ENCODE measurements at places on chromosomes 5 and 9. TPM values are rescaled to one million over a fixed set of nuclear protein-coding genes. Genes with fewer than 3 reads are reported as not detected.

GRCh38 chr5:40410231-40410861 lies 269.4 kb upstream of the PTGER4 start:
- peak; percentile 29 for DNase-seq

DNA sequence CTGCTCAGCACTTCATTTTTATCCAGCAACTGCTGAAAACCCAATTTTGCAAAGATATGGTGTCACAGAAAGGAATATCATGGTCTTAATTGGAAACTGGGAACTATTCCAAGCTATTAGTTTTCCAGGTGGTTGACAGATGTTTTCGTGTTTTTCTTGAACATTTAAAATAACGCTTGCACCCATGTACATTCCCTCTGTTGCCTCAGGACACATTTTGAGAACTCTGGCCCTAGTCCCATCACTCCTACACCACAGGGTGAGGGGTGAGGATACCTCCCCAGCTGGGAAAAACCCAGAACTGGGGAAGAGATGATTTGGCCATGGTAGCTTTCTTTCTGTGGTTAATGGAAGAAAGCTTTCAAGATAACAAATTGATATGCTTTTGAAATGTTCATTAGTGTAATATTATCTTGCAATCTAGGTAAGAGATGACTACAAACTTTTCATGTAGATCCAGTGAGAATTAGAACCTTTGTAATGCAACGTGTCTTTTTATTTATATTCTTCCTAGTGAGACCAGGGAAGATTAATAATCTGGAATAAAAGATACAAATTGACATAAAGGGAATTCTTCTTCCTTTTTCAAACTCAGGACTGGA lies 627.0 kb downstream of the RAB3C start:
- peak; percentile 45 for DNase-seq

GRCh38 chr9:22425551-22425950 lies 21.1 kb upstream of the DMRTA1 start:
- no peak for DNase-seq

- no peak for DNase-seq
Measured at GRCh38 chr9:105248691-105249090, 4.2 kb downstream of the SLC44A1 start.

DNA sequence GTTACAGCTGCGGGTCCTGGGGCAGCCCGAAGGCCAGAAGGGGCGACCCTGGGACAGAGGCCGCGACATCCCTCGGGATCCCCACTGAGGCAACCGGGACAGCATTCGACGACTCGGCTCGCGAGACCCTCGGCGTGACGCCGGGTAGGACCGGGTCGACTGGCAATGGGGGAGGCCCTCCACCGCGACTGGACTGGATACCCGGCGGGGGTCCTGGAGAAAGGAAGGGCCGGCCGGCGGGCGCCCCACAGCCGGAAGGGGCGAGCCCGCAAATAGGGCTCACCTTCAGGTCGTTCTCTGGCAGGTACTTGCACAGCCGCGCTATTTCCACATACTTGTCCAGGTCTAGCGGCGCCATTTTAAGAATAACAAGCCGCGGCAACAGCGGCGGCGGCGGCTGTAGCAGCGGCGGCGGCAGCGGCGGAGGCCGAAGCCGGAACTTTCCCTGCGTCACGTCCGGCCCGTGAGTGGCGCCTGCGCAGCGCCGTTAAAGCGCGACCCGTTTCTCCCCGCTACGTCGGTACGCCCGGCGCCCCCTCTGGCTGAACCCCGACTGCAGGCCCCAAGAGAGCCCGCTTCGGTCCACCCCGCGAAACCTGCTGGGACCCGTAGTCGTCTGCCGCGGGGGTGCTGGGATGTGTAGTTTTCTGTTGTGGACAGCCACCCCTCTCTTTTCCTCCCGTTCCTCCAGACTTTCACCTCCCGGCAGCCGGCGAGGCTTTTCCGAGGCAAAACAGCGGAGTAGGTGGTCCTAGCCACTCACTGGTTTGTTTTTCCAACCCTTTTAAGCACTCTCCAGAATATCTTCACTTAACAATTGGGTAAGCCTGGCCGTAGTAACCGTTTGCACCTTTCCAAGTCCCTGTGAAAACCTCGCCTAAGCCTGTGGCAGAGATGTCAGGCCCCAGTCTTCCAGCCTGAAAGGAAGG lies at the start of gene PPP6C:
Gene PPP6C, minus strand, starts transcription at position 443 of the 929 bp plus-strand sequence. Its CDS starts 85 bp downstream, at position 358.
- DNase-seq: peak; percentile 94

- DNase-seq: no peak
Measured at GRCh38 chr5:177557041-177557647, 2.8 kb upstream of the FAM193B start.

- no peak for DNase-seq
Measured at GRCh38 chr5:171157276-171157675, 151.8 kb upstream of the TLX3 start.

- DNase-seq: no peak
Measured at GRCh38 chr9:120481248-120481647, 98.7 kb downstream of the CDK5RAP2 start.

- no peak for DNase-seq
Measured at GRCh38 chr9:136137321-136138265, 18.9 kb upstream of the TMEM250 start.

DNA sequence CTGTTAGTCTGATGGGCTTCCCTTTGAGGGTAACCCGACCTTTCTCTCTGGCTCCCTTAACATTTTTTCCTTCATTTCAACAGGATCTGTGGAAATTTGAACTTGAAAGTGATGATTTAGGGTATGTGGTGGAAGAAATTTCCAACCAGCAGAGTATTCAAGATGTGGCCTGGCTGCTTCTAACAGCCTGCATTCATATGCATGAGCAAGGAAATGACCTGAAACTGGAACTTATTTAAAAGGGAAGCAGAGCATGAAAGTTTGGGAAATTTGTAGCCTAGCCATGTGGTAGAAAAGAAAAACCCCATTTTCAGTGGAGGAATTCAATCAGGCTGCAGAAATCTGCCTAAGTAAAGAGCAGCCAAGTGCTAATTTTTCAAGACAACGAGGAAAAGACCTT lies 41.7 kb downstream of the UNC13B start:
- DNase-seq: no peak

DNA sequence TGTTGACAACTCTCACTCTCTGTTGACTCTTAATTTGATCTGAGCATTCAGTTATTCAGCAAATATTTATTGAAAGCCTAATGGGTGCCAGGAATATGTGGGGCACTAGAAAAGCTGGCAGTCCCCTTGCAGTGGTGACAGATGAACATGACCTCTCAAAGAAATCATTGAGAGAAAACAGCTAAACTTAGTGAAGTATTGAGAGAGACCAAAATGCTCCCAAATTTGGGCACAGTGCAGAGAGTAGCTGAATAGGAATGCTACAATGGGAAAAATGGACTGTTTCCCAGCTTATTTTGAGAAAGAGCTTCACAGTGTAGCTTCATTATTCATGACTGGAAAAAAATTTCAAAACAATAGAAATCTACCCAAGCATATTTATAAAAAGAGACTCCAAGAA lies 257.9 kb downstream of the SGCD start:
- no peak for DNase-seq

DNA sequence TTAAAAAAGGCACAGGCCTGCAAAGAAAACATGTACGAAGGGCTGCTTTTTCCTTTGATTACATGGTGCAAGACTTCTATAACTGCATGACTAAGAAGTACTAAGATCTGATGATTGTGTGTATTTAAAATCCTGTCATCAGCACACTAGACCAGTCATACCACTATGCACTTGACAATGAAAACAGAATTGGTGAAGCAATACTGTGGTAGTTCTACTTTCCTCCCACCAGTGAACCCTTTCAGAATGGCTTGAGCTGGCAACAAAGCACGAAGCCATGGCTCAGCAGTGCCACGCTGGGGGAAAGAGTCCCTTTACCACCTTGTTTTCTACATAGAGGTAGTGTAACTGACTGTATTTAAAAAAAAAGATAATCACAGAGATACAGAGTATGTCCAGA lies 49.0 kb upstream of the POU5F2 start:
- peak; percentile 66 for DNase-seq

DNA sequence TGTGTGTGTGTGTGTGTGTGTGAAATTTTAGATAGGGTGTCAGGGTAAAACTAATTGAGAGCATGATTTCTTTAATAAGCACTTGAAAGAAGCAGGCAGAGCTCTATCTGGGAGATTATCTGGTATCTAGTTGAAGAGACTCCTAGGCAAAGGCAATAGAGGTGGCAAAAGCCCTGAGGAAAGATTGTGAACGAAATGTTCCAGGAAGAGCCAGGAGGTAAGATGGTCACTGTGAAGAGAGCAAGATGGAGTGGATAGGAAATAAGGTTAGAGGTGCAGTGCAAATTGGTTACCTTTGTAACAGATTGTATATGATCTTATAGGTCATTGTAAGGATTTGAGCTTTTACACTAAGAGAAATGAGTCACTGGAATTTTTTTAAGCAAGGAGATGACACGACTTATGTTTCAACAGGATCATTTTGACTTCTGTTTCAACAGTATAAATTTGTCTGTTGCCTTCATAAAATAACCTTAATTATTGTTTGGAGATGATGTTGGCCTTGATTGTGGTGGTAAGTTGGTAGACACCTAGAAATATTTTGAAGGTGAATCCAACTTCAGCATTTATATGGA lies 239.6 kb downstream of the PARP8 start:
- no peak for DNase-seq

DNA sequence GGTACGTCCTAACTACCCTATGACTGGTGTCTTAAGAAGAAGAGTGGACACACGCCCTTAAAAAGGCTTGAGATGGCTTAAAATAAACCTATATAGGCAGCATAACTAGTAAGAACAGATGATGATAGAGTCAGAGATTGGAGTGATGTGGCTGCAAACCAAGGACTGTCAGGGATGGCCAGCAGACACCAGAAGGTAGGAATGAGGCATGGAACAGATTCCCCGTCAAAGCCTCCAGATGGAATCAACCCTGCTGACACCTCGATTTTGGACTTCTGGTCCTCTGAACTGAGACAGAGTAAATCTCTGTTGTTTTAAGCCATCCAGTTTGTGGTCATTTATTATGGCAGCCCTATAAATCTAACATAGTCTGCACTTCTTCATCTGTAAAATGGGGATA lies 7.4 kb downstream of the TMOD1 start:
- no peak for DNase-seq

GRCh38 chr9:71524996-71525580 lies 243.2 kb downstream of the CEMIP2 start:
- DNase-seq: no peak

GRCh38 chr9:124205686-124206352 lies 51.9 kb upstream of the NEK6 start:
- DNase-seq: no peak

GRCh38 chr5:79509244-79509885 lies 4.6 kb downstream of the HOMER1 start:
- no peak for DNase-seq

GRCh38 chr9:126623667-126624478 lies 10.1 kb downstream of the LMX1B start:
- DNase-seq: no peak

DNA sequence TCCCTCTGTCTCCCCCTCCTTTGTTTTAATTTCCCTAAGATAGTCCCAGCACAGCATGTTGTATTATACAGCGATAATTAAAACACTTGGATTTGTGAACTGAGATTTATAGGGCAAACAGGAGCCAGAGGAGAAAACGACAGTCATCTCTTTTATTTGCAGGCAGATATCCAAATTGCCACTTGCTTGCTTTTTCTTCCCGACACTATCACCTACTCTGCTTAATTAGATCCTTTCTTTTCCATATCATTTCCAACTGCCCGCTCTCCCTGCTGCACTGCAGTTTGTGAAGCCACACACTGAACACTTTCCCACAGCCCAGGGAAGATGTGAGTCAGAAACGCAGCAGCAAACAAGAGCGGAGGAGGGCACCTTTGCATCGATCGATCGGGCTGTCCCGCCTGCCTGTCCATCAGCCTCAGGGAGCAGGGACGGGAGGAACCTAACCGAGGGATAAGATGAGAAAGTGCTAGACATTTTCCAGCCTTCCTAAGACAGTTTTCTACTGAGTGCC lies 35.8 kb upstream of the SPRY4 start:
- no peak for DNase-seq

DNA sequence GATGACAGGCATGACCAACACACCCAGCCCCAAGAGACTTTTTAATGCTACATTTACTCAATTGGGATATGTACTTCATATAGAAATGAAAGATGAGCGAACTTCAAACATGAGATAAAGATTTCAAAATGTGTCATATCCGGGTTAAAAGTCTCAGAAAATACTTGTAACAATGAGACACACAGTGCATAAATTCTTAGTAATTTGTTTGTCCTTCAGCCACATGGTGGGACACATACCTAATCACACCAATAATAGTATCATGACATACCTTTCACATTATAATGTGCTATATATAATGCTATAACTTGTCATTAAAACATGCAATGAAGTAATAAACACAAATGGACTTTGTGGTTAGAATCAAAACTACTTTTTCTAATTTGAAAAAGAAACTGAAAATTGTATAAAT lies 204.7 kb upstream of the RFX3 start:
- DNase-seq: no peak

- DNase-seq: no peak
Measured at GRCh38 chr9:24293386-24293785, 252.3 kb downstream of the IZUMO3 start.

DNA sequence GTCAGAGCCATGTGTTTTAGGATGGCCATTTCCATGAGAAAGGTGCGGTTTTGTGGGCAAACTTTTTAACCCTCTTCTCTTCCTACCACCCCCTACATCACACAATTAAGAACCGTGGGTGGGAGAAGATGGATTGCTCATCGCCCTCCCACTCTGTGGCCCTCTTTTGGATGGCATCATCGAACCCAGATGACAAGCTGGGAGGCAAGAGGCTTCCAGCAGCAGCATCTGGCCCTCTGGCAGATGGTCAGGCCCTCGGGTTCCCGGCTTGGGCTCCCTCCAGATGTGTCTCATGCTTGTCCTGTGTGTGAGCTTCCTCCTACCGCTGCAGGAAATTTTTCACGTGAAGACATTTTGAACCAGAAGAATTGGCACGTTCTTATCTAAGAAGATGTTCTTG lies 199.9 kb downstream of the EBF1 start:
- DNase-seq: no peak

- peak; percentile 54 for DNase-seq
Measured at GRCh38 chr9:14693251-14693861, at the start of gene ZDHHC21. Gene ZDHHC21, minus strand, starts transcription at chr9:14693432. Its CDS starts 19,092 bp downstream, at chr9:14674340.

- peak; percentile 54 for DNase-seq
Measured at GRCh38 chr5:35777358-35778087, 79.2 kb upstream of the IL7R start.

GRCh38 chr9:37796232-37796631 lies 4.4 kb upstream of the DCAF10 start:
- no peak for DNase-seq

- no peak for DNase-seq
Measured at GRCh38 chr5:54689411-54690251, 172.1 kb downstream of the SNX18 start.

Gene CKMT2
- polyA plus RNA-seq: not detected

Gene SLC30A5
- 17.7 TPM for polyA plus RNA-seq

Gene SH3GL2
- polyA plus RNA-seq: not detected

Gene ADAMTSL1
- 2.1 TPM for polyA plus RNA-seq

Gene TRUB2
- 21.3 TPM for polyA plus RNA-seq

Gene LRRC26
- polyA plus RNA-seq: not detected

Gene TNFSF8
- not detected for polyA plus RNA-seq

Gene TNC
- 22.2 TPM for polyA plus RNA-seq

Gene KIF4B
- 0.01 TPM for polyA plus RNA-seq

Gene DRD1
- polyA plus RNA-seq: not detected

Data from mammary epithelial cell (primary cell).